ENCODE measurements at places on chromosomes 3 and 15. TPM values are rescaled to one million over a fixed set of nuclear protein-coding genes. Genes with fewer than 3 reads are reported as not detected.

DNA sequence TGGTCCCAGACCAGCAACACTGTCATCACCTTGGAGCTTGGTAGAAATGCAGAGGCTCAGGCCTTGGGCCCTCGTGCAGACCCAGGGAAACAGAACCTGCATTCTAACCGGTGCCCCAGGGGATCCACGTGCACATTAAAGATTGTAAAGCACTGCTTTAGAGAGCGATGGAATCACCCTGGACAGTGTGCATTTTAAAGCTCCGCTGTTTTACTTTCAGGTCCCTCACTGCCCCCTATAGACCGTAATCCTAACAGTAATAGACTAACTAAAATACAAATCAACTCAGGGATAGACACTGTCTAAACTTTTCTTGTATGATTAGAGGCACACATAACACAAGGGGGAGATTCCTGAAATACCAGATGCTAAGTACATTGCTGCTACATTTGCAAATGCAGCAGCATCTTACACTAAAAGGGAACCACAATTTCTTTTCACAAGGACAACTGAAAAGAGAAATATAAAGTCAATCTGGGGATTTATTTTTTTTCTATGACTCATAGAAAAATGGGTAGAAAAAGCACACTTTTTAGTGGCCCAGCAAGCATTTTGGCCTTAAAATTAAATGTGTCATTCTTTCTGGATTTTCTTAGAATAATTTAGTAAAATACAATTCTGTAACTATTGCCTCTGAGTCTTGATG lies 10.5 kb upstream of the SH3GL3 start:
- DNase-seq: no peak

Gene ZWILCH
- total RNA-seq: 23.3 TPM

GRCh38 chr3:145224886-145225285 lies 936.1 kb downstream of the PLOD2 start:
- DNase-seq: no peak

- DNase-seq: no peak
Observed at GRCh38 chr3:152760591-152760990, 74.3 kb upstream of the P2RY1 start.

GRCh38 chr15:59830098-59830497 lies 141.0 kb upstream of the BNIP2 start:
- no peak for DNase-seq

Gene CKMT1A
- total RNA-seq: 4.0 TPM

- no peak for DNase-seq
Observed at GRCh38 chr15:35705884-35706585, 160.1 kb upstream of the DPH6 start.

DNA sequence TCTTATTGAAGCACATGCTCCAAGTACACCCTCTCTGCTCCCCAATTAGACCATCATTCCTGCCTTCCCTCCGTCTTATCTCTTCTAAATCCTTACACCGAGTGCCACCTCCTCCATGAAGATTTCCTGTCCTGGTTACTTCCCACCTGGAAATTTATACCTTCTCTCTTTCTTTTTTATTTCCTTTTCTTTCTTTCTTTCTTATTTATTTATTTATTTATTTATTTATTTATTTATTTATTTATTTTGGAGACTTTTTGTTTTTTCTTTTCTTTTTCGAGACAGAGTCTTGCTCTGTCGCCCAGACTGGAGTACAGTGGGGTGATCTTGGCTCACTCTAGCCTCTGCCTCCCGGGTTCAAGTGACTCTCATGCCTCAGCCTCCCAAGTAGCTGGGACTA lies 45.9 kb upstream of the ABHD2 start:
- DNase-seq: no peak

GRCh38 chr3:43031889-43032545 lies 52.9 kb downstream of the GASK1A start:
- no peak for DNase-seq

DNA sequence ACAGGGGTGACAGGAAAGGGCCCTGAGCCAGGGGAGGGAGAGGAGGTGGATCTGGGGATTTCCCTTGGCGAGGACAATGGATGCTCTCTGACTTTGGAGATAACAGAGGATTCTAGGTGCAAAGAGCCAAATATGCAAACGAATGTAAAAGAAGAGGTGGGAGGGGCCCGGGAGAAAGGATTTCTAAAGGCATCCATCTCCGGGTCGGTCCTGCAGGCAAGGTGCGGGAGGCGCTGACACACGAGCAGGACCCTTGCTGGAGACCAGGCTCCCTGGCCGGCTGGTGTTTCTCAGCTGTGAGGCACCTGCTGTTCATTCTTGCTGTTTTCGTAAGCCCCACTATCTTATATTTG lies 115.2 kb upstream of the TLE3 start:
- DNase-seq: no peak

Gene ITIH3
- total RNA-seq: 1.2 TPM

- no peak for DNase-seq
Observed at GRCh38 chr3:64667887-64668581, 19.8 kb downstream of the ADAMTS9 start.

DNA sequence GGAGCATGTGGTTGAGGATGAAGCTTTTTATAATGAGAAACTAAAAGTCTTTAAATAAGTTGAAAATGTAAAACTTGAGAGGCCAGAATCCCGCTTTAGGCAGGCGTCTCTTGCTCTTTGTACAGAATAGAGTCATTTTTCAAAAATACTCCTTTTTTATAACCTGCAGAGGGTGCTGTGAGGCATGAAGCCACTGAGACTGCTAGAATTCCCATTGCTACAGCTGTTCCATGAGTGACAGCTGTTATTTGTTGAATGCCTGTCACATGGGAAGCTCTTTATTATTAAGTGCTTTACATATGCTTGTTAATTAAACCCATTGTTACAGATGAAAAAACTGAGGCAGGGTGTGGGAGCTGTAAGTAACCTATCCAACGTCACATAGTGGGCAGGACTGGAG lies 18.5 kb downstream of the MINAR1 start:
- DNase-seq: no peak

GRCh38 chr3:25713341-25713985 lies 48.8 kb upstream of the TOP2B start:
- DNase-seq: no peak

DNA sequence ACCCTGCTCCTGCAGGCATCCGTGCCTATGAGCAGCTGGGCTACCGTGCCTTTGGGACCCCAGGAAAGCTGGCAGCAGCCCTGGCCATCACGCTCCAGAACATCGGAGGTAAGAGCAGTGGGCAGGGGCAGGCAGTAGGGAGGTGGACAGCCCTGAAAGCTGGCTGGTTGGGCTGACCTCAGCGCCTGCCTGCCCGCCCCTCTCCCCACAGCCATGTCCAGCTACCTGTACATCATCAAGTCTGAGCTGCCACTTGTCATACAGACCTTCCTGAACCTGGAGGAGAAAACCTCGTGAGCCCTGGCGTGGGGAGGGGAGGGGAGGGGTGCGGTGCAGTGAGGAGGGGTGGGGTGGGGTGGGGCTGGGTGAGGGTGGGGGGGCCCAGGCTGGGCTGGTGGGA lies 10.5 kb downstream of the SLC38A3 start:
- no peak for DNase-seq
